ENCODE measurements at places on chromosomes 3 and 15. TPM values are rescaled to one million over a fixed set of nuclear protein-coding genes. Genes with fewer than 3 reads are reported as not detected.

The CFAP92 gene
- 0.61 TPM for total RNA-seq

The GOLGA8J gene
- total RNA-seq, result not detected

The FAH gene
- total RNA-seq, result 33.3 TPM

The BUB1B gene
- 74.5 TPM for total RNA-seq

The GOLGA6A gene
- total RNA-seq, result not detected

The TP63 gene
- total RNA-seq, result not detected

The GP5 gene
- total RNA-seq, result not detected

The SAMD7 gene
- not detected for total RNA-seq

Measured in A375 (cell line).